CD8-positive, alpha-beta memory T cell (primary cell): ENCODE measurements at places on chromosomes 7 and 10.

DNA sequence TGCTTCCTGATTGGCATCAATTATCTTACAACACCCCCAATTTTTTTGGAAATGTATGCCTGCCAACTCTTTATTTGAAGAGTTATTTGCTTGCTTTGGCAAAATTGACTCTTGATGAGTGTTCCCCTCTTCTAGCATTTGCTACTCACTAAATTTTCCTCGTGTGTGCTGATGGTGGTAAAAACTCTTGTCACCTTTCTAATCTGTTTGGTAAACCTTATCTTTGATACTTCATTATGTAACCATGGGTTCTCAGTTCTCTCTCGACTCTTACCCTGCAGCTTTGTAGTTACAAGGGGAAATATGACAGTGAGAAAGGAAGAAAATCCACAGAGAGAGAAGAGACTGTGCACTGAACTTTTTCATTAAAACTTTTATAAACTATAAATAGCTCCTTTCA, 102.5 kb downstream of the CDK14 start:
- no peak for DNase-seq

- peak; percentile 27 for DNase-seq
Observed at GRCh38 chr7:142603870-142604448, 145.3 kb upstream of the PRSS1 start.

- DNase-seq, result peak; percentile 92
Observed at GRCh38 chr7:131105799-131106680, 221.6 kb upstream of the MKLN1 start.

DNA sequence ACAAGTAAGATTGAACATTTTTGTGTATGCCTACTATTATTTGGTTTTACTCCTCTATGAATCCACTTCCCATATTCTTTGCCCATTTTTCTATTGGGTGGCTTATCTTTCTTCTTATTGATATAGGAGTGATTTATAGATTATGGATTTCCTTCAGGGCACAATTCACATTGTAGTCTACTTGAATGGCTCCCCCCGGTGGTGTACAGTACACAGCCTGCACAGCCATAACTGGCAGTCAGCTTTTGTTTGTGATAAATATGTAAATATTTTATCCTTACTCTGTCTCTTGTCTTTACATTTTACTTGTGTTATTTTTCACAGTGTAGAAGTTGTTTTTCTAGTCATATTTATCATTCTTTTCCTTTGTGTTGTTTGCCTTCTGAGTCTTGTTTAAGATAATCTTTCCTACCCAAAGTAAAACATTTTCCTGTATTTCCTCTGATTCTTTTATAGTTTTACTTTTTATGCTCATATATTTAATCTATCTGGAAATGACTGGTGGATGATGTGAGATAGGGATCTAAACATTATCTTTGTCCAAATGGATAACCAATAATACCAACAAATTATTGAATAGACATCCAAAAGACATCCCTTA, 23.9 kb upstream of the CALD1 start:
- no peak for DNase-seq

- no peak for DNase-seq
Observed at GRCh38 chr7:3922175-3922635, 621.2 kb downstream of the SDK1 start.

DNA sequence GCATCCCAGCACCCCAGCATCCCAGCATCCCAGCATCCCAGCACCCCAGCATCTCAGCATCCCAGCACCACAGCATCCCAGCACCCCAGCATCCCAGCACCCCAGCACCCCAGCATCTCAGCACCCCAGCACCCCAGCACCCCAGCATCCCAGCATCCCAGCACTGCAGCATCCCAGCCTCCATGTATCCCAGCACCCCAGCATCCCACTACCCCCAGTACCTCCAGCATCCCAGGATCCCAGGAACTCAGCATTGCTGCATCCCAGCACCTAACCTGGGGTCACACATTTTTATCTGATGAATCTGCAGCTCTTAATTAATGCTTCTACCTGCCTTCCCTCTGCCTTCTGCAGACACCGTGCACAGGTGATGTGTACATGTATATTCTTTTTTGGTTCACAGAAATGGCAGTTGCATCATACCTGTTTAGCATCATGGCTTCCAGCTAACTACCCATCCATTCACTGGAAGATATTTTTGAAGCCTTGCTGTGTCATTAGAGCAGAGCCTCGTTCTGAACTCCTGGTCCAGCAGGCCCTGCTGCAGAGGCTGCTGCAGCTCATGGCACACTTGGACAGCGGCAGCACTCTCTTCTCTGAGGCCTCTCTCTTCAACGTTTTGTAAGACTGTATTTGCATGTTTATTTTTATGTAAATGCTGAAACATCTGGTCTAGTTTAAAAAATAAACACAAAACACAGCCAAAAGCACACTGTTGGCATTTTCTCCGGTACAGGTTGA, 4.6 kb upstream of the CFAP46 start:
- DNase-seq, result no peak
